GM23248 (cell line): ENCODE measurements at places on chromosomes 5 and 9. TPM values are rescaled to one million over a fixed set of nuclear protein-coding genes. Genes with fewer than 3 reads are reported as not detected.

- DNase-seq = no peak
Measured at GRCh38 chr5:172075656-172076055, 69.2 kb upstream of the FBXW11 start.

- DNase-seq = peak; percentile 18
Measured at GRCh38 chr5:170273968-170274710, 23.4 kb downstream of the LCP2 start.

- DNase-seq = no peak
Measured at GRCh38 chr9:94802251-94802650, 75.8 kb downstream of the AOPEP start.

DNA sequence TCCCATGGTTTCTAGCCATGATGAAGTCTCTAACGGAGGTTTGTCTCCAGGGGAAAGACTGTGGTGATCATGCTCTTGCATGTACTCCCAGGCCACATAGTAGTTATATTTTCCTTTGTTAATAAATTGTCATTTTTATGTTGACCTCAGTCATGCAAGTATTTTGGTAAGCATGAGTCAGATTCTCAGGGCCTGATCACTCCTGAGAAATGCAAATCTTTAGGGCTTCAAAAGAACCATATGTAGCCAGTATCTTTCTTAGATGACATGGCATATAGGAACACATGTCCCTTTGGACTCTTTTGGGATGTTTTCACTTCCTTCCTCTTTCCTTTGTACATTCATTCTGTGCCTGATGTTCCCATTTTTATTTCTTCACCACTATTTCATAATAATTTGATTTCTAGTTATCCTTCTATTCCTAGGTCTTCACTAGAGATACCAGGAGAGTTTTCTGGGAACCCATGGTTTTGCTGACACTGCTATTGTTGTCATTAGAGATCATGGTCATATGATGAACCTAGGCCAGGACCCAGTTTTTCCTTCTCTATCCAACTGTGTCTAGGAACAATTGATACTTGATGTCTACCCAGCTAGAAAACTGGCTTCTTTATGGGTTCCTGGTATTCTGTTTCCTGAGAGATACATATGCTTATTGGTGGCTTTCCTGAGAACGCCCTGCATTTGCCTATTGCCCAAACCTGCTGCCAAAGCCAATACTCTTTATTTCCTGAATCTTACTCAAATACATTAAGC is 248.1 kb upstream of the NREP start:
- DNase-seq = peak; percentile 89

DNA sequence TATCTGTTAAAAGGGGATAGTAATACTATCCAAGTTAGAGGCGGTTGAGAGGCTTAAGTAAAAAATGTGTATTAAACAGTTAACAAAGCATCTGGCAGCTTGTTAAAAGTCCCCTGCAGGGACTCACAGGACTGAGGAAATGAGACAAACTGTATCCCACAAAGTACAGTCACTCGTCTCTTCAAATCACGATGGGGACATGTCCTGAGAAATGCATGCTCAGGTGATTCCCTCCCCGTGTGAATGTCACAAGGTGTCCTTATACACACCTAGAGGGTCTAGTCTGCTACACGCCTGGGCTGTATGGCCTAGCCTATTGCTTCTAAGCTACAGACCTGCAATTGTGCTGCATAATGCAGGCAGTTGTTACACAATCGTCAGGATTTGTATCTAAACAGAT is 237.0 kb downstream of the IRX2 start:
- no peak for DNase-seq

DNA sequence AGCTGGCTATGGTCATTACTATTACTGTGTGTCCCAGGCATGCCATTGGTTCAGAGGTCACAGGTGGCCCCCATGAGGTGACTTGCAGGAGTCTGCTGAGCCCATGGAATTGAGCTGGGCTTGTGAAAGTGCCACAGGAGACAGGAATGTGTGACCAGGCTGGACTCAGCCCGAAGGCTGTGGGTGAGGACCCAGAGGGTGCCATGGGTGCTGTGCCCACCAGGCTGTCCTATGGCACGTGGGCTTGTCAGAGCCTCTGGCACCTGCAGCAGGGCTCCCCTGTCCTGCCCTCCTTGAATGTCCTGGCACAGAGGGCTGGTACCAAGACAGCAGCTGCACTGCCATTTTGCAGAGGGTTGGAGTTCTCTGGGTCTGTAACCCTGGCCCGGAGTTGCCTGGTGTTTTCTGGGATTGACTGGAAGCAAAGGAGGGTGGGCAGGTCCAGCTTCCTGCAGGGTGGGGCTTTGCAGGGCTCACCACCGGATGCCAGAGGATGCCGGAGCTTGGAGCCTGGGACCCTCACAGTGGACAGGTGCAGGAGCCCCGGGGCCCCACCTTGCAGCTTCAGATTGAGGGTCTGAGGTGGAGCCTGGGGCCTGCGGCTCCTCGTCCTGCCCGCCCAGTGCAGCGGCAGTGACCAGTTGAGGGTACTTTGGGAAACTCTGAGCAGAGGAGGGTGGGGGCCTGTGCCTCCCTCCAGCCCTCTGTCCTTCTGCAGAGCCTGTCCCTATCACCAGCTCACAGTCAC is 14.2 kb downstream of the COL5A1 start:
- no peak for DNase-seq

DNA sequence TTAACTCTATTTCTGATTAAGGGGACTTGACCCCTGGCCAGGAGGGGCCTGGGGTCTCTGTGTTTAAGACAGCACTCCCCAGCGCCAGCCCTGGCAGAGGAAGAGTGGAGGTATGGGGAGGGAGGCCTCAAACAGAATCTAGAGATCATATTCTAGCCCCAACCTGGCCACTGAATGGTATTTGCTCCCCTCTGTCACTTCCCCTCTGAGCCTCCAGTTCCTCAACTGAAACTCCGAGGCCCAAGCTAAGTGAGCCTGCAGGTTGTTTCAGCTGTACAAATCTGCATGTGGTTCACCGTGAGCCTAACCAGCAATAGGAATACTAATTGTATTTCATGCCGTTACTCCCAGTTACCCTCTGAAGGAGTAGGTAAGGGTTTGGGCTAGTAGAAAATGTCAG is 36.0 kb downstream of the ANP32B start:
- no peak for DNase-seq

- DNase-seq = no peak
Measured at GRCh38 chr9:6975198-6975597, 217.4 kb downstream of the KDM4C start.

The DBH gene
- not detected in 2 replicates for total RNA-seq

GRCh38 chr5:80736730-80737129 is 81.9 kb upstream of the DHFR start:
- DNase-seq = peak; percentile 15

GRCh38 chr9:125990186-125990792 is 243.1 kb downstream of the PBX3 start:
- DNase-seq = no peak

DNA sequence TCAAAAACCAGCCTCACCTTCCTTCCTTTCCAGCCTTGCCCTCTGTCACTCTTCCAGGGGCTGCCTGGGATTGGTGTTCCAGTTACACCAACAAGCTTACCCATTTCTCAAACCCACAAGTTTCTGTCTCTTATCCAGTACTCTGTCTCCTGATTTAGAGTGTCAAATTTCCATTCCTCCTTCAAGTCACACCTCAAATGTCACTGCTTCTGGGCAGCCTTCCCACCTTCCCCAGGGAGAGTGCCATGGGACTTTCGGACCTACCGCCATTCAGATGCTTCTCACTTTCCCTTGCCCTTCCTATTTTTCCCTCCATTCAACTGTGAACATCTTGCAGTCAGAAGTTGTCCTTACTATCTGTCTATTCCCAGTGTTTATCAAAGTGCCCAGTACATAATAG is 2.0 kb upstream of the GRXCR2 start:
- no peak for DNase-seq

DNA sequence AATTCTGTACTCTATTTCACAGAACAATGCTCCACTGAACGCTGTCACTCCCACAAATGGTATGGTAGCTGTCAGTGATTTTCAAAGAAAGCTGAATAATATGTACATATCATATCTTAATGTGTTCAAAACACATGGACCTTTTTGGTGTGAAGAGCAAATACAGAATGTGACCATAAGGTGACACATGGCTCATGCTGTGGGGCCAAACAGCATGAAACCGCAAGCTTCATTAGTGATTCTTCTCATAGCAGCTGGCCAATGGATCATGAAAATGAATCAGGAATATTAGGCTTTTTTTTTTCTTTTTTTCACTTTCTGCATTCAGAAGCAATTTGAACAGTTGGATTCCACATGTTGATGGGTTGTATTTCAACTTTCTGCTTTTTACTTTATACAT is 54.9 kb upstream of the CDH9 start:
- no peak for DNase-seq

The IGFBPL1 gene
- total RNA-seq = 0.76 TPM in 1 of 2 replicates, not detected in the other

DNA sequence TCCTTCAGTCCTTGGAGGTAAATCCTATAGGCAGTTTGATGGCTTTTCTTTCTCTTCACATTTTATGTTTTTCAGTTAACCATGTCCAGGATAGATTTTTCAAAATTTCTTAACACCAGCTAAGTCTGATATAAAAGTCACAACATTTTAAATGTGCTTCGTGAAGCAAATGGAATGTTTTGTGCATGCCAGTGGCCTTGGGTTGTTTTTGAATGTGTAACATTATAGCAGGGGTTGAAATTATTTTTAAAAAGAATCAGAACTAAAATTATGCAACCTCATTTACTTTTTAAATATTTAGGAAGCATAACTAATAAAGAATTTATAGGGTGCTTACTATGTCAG is 201.1 kb downstream of the ARHGEF28 start:
- DNase-seq = peak; percentile 69

The NPR3 gene
- 87.1 and 97.0 TPM in 2 replicates for total RNA-seq

The OR1N1 gene
- not detected in 2 replicates for total RNA-seq

The DMRTA1 gene
- total RNA-seq = 0.11 TPM in 1 of 2 replicates, not detected in the other

The CDC25C gene
- total RNA-seq = 4.5 and 5.9 TPM in 2 replicates

- no peak for DNase-seq
Measured at GRCh38 chr5:14597080-14597479, 15.5 kb downstream of the OTULINL start.

The CDH9 gene
- not detected in 2 replicates for total RNA-seq

The ZNF483 gene
- total RNA-seq = 0.25 and 0.32 TPM in 2 replicates

The SLC27A6 gene
- 0.32 TPM in 1 of 2 replicates, not detected in the other for total RNA-seq

DNA sequence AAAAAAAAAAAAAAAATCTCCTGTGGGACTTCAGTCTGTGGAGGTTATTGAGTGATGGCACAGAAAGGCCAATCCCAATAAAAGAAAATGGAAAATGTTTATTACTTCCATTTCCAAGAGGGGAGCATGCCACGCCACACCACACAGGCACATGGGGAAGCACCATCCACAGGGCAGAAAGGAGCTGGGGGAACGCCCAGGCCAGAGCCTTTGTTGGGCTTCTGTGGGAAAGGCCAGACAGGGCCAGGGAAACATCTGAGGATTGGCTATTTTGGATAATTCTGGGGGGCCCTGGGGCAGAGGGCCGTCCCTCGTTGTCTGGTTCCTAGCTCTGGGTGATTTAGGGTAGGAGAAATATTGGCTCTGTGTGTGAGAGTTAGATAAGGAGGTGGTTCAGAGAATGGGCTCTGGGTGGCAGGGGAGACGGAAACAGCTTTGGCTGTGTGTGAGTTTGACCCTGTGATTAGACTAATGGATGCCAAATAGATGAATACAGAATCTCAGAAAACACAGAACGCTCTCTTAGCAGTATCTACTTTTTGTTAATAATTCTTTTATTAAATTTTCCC is 49.0 kb upstream of the ABL1 start:
- DNase-seq = no peak

- no peak for DNase-seq
Measured at GRCh38 chr9:96078897-96079490, 203.5 kb downstream of the ERCC6L2 start.

GRCh38 chr9:108838017-108838416 is 17.8 kb downstream of the ACTL7B start:
- peak; percentile 41 for DNase-seq

DNA sequence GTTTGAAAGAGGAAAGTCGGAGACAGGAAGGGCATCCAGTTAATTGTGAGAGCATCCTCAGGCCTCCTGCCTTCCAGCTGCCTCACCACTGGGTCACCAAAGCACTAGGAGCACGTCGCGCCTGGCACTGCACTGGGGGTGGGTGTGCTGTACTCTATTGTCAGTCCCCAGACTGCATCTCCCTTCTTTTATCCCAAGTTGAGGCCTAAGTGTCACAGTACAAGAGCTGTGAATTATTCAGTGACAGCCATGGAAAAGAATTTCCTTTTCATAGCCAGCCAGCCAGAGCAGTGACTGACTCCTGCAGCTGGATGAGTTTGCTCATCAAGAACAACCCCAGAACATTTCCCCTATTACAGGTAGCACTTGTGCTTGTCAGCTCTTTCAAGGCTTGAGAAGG is 16.3 kb downstream of the CLTA start:
- DNase-seq = peak; percentile 83

The GRXCR2 gene
- total RNA-seq = not detected in 2 replicates

- no peak for DNase-seq
Measured at GRCh38 chr9:89036891-89037290, 45.6 kb downstream of the S1PR3 start.

- DNase-seq = peak; percentile 5
Measured at GRCh38 chr9:35288778-35289177, 127.0 kb downstream of the UNC13B start.

The SHISAL2B gene
- not detected in 2 replicates for total RNA-seq

The SLC6A7 gene
- not detected in 2 replicates for total RNA-seq

The MOB3B gene
- not detected in 2 replicates for total RNA-seq

DNA sequence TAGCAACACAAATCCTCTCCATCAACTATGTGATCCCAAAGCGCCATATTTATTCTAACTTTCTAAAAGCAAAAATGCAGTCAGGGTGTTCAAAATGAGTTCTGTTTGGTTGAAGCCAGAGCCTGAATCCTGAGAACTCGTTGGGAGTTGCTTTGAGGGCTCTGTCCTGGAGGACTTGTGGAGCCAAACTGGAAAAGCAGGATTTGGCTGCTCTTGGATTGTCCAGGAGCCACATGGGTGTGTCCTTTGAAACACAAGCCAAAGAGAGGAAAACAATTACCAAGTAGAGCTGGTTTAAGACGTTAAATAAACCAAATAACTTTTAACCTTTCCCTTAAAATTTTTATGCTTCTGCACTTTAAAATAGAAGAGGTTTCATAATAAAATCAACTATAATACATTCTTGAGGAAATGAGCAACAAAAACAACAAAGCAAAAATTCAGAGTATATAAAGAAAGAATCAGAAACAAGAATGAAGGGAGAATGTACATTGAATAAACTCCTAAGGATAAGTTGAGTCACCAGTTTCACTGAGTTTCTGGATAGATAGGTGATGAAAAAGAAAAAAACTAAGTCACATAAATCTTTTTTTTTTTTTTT is 13.5 kb downstream of the C5orf46 start:
- no peak for DNase-seq

The TYRP1 gene
- not detected in 2 replicates for total RNA-seq

DNA sequence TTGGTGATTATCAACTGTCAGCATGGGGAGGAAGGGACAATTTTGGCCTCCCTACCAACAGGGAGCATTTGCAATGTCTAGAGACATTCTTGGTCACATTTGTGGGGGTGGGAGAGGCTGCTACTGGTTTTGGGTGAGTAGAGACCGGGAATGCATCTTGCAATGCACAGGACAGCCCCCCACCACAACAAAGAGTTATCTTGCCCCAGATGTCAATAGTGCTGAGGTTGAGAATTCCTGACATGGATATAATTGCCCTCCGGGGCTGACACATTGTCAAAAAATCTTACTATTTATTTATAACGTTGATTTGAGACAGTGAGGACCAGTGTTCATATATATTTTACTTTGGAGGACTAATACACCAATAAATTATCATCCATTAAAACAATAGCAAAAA is 316.1 kb downstream of the PSAT1 start:
- DNase-seq = no peak

GRCh38 chr9:3677541-3677940 is 151.7 kb upstream of the RFX3 start:
- no peak for DNase-seq

The CDC20B gene
- not detected in 2 replicates for total RNA-seq
